Memory B cell (primary cell): ENCODE measurements at places on chromosomes 7 and 10.
A peak's percentile ranks its signal among the peaks of the same experiment; 100 is the strongest.

DNA sequence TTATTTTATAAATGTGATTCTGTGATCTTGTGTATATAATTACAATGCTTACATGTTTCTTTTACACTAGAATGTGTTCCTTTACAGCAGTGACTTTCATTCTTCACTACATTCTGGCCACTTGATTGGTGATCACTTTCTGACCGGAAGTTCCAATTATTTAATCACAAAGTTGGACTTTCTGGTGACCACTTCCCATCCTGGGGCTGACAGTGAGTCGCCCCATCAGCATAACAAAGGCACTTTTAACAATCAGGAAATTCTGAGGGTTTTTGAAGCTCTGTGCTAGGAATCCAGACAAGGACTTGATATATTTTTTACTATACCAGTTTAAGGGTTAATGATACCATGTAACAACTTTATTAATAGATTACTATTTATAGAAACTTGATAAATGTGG lies 282.3 kb upstream of the KAT6B start:
- no peak for DNase-seq

GRCh38 chr7:39609113-39609934 lies 14.0 kb upstream of the RALA start:
- DNase-seq, result peak; percentile 24

GRCh38 chr7:73509463-73509862 lies 12.6 kb downstream of the BAZ1B start:
- DNase-seq, result no peak

DNA sequence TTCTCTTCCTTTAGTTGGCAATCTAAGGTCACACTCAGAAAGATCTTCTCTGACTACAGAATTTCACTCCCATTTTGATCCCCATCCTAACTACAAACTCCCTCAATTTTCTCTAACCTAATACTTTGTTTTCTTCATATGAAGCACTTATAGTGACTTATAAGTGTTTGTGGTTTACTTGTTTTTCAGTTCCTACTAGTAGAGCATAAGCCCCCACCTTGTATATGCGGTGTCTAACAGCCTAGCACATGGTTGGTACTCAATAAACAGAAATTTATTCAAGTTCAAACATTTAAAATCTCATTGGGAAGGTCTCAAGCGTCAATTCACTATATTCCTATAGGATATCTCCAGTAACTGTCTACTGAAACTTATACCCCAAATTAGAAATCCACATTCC lies 35.2 kb downstream of the ANKRD26 start:
- no peak for DNase-seq

DNA sequence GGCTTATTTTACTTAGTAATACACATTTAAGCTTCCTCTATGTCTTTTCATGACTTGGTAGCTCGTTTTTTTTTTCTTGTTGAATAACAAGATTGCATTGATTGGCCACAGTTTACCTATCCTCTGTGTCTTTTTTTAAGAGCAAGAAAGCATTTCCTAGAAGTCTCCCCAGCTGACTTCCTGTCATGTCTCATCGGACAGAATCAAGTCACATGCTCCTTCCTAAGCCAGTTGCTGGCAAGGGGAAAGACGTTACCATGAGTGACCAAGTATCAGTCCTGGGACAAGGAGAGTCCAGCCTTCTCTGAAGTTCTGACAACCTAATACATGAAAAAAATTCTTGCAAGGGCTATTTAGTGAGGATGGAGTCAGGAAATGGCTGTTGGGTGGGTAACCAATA lies 24.9 kb upstream of the SFRP5 start:
- DNase-seq, result no peak

DNA sequence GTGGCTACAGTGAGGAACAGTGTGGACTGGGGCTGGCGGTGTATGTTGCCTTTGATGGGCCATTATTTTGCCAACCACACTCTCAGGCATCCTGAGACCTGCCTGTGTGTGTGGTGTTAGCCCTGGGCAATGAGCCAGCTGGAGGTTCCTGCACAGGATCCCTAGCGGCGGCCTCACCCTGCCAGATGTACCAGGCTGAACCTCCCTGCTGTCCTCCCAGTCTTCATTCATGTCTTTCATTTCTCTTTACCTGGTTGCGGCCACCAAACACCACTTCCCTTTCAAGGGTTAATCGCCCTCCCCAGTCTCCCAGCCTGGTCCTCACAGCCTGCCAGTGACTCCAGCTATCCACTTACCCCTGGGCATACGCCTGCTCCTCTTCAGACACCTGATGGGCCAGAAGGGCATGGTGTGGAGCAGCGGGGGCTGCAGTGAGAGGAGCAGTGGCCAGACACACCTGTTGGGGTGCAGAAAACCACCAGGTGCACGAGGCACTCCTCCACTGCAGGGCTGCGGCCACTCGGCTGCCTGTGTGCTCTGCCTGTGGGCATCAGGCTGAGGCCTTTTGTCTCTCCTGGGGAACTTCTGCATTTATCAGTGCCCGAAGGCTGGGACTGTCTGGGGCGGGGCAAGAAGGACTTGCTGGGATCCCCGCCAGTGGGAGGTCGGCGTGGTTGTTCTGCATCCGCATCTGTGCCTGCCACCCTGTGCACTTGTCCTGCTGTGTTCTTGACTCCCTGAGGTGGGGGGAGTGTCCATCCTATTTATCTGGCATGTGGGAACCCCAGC lies 111.6 kb downstream of the ARHGAP22 start:
- no peak for DNase-seq

DNA sequence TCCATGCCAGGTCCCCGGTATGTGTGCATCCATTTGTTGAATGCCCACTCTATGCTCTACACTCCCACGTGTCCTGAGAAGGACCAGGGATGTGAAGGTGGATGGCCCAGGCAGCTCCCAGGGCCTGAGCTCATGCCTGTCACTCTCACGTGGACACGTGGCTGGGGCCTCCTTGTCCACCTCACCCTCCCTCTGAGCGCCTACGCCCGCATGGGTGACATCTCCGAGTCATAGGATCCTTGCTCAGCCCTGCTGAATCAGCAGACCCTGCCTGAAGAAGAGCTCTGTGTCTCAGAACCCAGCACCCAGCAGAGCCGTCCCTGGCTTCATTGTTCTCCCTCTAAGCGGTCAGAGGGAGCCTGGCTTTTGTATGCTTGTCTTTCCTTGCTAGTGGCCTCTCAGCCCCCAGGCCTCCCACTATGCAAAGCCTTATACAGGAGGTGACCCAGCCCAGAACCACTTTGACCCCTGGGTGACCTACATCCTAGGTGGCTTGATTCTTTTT lies 107.9 kb upstream of the PPIF start:
- DNase-seq, result no peak
